NCI-H2081 treated with DMSO at 0.1 percent for 48 hours (cell line): ENCODE measurements at places on chromosomes 3 and 15.

DNA sequence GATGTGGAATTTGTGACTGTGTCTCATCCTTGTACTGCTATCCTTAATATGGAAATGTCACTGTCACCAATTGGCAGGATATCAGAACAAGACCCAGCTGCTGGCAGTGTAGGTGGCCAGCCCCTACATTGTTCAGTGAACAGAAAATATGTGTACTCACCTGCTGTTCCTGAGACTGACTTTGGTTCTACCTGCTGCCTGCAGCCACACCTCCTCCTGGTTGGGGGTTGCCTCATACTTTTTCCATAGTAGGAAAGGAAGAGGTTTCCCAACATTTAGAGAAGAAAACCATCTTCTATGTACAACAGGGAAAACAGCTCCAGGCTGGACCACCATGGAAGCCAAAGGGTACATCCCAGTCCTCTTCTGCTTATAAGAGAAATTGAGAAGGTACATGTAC, 35.9 kb downstream of the SLC12A1 start:
- DNase-seq, result peak; percentile 93

- DNase-seq, result no peak
Measured at GRCh38 chr15:29046977-29047376, 161.2 kb downstream of the APBA2 start.

- DNase-seq, result no peak
Measured at GRCh38 chr3:57971975-57972374, 36.2 kb upstream of the FLNB start.

- no peak for DNase-seq
Measured at GRCh38 chr3:14057701-14058100, 67.0 kb downstream of the CHCHD4 start.

- DNase-seq, result peak; percentile 75
Measured at GRCh38 chr3:13332158-13332557, 88.0 kb downstream of the NUP210 start.

GRCh38 chr15:93762036-93762435, 469.3 kb upstream of the MCTP2 start:
- DNase-seq, result no peak

DNA sequence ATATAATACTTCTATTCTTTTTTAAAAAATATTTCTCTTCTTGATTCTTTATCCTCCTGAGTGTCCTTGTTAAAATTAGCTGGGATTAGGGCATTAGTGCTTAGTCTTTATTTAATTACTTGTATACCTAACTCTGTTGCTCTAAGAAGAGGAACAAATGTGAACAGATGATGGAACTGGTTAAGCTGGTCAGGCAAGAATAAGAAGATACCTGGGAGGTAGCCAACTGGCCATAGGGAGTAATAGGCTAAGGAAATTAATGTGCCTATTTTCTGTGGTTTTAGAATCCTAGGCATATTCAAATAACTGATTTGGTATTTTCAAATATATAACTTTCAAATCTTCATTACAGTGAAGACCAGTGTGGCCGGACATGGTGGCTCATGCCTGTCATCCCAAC, 54.4 kb downstream of the EIF3J start:
- no peak for DNase-seq

- no peak for DNase-seq
Measured at GRCh38 chr15:25700916-25701315, 162.2 kb downstream of the ATP10A start.

DNA sequence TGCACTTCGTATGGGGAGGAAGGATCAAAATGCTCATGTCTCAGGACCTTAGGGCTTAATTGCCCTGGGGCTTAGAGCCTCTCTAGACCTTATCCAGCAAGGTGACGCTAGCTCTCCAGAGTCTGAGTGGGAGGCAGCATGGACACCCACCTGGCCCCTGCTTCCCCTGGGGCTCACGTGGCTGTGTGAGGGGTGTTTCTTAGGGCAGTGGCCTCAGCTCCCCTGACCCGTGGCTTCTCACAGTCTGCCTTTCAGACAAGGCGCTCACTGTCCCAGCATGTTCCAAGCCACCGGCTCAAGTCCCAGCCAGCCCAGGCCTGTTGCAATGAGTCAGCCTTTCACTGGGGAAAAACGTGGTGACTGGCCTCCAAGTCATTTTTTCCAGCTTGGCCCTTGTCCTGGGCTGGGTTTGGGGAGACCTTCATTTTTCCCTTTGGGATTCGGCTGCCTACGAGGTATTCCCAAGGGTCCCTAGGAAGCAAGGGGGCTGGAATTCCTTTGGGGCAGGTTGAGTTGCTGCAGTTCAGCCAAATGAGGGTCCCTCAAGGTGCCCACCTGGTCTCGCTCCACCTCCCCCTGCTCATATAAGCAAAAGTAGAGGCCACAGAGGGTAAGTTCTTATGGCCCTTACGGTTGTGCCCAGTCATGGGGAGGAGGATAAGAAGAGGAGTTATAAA, 15.7 kb downstream of the BHLHE40 start:
- DNase-seq, result no peak

- no peak for DNase-seq
Measured at GRCh38 chr3:99114565-99115291, 213.2 kb upstream of the DCBLD2 start.

- DNase-seq, result no peak
Measured at GRCh38 chr3:23800731-23801130, 5.0 kb upstream of the UBE2E1 start.

DNA sequence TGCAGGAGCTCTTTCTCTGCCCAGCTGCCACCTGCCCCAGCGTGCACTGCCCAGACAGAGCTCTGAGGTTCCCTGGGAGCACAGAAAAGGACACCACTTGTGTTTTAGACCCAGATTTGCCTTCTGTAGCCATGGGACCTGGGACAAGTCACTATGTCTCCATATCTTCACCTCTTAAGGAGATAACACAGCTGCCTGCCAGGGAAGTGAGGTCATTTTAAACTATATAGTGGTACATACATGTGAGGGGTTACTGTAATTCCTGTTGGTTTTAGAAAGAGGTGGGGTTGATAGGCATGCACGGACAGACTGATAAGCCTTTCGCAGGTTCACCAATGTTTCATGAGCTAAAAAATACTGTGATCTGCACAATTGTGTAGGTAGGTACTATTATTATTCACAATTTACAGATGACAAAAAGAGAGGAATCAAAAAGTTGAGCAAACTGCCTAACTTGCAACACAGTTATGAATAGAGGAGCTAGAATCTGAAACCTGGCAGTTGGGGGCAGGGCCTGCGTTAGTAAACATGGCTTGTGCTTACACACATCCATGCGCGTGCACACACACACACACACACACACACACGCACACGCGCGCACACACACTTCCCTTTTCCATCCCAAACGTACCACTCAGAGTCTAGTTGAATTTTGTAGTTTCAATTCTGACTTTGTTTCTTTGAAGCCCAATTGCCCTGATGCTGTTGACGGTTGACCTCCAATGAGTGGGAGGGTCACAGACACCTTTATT, 193.6 kb downstream of the FAM43A start:
- no peak for DNase-seq

DNA sequence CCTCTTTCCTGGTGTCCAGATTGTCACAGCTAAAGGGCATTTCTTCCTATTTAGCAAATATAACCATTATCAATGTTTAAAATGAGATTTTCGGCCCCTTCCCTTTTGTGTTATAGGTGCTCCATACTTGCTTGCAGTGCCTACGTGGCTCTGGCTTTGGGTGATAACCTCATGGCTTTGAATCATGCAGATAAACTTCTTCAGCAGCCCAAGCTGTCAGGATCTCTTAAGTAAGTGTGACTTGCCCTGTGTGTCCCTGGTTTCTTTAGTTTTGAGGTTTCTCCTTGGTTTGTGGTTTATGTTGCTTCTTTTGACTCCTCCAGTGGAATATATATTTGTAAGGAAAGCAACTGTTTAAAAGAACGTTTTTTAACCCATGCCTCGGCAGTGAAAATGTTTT, 58.5 kb upstream of the TRIM71 start:
- no peak for DNase-seq

DNA sequence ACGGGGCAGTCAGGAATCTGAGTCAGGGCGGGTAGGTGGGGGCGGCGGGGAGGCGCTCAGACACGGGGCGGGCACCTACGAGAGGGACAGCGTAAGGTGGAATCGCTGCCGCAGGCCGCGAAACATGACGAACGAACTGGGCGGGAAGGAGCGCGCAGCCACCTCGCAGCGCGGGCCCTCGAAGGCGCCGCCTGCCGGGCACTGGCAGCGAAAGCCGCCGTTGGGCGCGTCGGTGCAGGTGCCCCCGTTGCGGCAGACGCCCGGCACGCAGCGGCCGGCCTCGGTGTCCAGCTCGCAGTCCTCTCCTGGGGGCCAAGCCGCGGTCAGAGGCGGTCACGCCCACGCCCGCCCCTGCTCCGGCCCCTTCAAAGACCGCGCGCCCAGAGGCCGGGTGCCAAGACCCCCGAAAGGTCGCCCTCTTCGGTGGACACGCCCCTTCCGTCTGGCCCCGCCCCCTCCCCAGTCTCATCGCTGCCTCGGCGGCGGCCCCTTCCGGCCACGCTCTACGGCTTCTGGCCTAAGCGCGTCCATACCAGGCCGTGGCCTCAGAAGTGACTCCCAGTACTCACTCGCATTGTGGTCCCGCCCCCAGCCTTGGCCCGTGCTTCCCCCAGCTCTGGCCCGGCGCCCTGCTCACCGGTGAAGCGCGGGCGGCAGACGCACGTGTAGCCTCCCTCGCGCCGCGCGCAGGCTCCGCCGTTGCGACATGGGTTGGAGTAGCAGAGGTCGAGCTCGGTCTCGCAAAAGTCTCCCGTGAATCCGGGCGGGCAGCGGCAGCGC, 6.4 kb downstream of the CELSR3 start:
- no peak for DNase-seq

DNA sequence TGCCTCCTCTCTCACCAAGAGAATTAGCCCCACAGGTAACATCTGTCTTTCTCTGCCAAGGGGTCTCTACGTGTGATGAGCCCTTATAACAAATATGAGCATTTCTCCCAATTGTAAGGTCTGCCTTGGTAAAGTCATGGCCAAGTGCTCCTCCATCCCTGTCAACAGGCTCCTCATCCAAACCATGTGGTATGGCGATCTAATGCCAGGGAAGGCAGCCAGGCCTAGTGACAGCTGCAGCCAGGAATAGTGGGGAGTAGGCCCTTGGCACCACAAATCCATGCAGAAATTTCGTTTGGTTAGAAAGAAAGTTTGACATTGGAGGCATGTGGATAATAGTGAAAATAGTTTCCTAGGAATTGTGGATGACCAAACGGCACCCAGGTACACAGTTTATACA, 4.7 kb upstream of the LRTM1 start:
- no peak for DNase-seq

DNA sequence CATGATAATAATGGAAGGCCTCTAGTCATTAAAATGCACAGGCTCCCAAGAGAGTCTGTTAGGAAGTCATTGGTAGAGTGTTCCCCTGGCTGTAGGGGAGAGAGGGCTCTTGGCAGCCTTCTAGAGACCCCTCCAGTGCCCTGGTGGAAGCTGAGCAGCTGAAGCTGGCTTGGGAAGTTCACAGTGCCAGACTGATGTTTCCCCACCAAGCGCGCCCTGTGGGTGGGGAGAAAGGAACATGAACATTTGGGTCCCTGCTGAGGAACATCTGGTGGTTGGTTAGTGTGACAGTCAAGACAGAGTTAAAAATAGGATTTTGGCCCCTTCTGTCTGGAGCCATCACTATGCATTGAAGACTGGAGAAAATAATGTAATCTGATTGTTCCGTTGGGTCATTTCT, 37.1 kb upstream of the RGMA start:
- no peak for DNase-seq

- no peak for DNase-seq
Measured at GRCh38 chr15:74809242-74809641, 3.4 kb upstream of the LMAN1L start.

GRCh38 chr3:12611117-12611516, 52.8 kb downstream of the RAF1 start:
- no peak for DNase-seq

- DNase-seq, result peak; percentile 89
Measured at GRCh38 chr3:127775398-127776109, 46.8 kb downstream of the MGLL start.

GRCh38 chr3:57062101-57062631, 1.7 kb downstream of the SPATA12 start:
- no peak for DNase-seq

GRCh38 chr3:58350627-58351013, 17.9 kb downstream of the PXK start:
- DNase-seq, result no peak

DNA sequence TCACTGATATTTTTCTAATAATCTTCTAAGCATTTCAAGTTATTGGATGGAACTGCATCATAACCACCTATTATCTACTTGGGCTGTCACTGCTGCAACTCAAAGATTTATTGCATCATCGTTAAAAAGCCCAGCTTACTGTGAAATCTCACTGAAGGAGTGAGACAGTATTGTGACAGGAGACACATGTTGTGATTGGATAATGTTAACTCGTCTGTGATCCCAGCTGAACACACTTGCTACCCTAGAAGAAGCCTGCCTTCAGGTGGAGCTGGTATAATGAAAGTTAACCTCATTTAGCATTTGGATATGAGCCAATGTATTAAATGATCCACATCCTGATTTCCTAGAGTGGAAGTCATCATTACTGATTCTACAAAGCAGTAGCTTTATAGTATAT, 138.1 kb downstream of the MAP2K5 start:
- no peak for DNase-seq

GRCh38 chr3:130816561-130817445, 70.2 kb upstream of the PIK3R4 start:
- no peak for DNase-seq

DNA sequence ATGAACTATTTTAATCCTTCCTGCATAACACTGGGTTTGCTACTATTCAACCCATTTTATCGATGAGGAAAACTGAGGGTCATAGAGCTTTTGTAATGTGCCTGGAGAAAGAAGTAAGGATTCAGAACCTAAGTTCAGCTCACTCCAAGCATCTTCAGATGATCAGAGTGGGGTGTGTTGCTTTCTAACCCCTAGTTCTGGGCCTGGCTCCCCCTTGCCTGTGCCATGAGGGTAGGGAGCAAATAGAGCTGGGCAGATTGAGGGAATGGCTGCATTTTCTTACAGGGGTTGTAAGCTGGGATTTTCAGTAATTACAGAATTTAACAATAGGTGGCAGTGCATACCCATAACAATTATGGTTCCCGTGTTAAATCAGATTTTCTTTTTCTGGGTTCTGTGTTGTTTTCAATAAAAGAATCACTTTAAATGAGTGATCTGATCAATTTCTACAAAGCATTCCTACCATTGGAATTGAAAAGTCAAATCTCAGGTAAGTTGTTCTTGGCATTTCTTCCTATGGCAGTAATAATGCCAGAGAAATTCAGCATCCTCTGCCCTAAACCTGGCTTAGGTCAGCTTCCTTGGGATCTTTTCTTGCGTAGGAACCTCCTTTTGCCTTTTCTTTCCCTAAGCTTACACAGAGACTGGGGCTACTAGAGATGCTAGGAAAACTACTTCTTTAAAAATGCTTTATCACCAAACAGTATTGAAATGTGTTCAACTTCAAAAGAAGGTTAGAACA, 103.8 kb upstream of the IL12A start:
- no peak for DNase-seq

- no peak for DNase-seq
Measured at GRCh38 chr3:78900880-78901279, 866.9 kb downstream of the ROBO1 start.

- no peak for DNase-seq
Measured at GRCh38 chr15:42504631-42505030, 9.2 kb downstream of the SNAP23 start.
